ENCODE measurements at places on chromosomes 5 and 9.

- DNase-seq = no peak
Observed at GRCh38 chr5:97544240-97544639, 361.2 kb upstream of the RIOK2 start.

- no peak for DNase-seq
Observed at GRCh38 chr5:173671121-173671949, 54.9 kb upstream of the BOD1 start.

- DNase-seq = no peak
Observed at GRCh38 chr5:10145923-10146401, 103.7 kb downstream of the ATPSCKMT start.

- no peak for DNase-seq
Observed at GRCh38 chr5:128274441-128274840, 190.9 kb downstream of the SLC12A2 start.

All from sigmoid colon (tissue), 7 donors.